ENCODE measurements at places on chromosomes 2 and 18.

DNA sequence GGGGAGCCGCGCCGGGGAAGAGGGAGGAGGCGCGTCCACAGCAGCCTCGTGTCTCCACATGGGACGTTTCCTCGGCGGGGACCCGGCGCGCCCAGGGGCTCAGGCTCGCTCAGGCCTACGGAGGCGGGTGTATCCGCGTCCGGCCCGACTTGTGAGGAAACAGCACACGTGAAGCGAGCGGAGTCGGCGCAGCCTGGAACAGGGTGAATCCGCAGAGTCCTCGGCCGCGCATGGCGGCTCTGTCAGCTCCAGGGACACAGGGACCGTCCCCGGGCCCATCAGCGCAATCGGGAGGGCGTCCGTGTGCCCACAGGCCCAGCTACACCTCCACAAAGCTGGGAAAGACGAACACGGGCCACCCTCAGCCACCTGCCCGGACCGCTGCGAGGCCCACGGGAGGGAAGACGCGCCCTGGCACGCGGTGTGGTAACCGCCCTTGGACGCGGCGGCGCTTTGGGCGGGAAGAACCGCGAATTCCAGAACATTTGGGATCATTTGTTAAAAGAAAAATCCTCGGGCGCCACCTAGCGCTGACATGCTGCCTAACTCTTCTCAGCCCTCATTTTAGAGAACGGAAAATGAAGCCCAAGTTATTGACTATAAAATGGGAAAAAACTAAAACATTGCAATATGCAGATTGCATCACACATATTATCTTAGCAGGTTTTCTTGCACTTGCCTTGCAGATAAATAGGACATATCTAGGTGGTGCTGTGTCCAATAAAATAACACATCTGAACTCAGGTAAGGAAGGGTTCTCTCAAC is 40.4 kb downstream of the TMEM18 start:
- peak; percentile 62 for DNase-seq

GRCh38 chr2:227607941-227608340 is 6.7 kb downstream of the SCYGR3 start:
- peak; percentile 5 for DNase-seq

DNA sequence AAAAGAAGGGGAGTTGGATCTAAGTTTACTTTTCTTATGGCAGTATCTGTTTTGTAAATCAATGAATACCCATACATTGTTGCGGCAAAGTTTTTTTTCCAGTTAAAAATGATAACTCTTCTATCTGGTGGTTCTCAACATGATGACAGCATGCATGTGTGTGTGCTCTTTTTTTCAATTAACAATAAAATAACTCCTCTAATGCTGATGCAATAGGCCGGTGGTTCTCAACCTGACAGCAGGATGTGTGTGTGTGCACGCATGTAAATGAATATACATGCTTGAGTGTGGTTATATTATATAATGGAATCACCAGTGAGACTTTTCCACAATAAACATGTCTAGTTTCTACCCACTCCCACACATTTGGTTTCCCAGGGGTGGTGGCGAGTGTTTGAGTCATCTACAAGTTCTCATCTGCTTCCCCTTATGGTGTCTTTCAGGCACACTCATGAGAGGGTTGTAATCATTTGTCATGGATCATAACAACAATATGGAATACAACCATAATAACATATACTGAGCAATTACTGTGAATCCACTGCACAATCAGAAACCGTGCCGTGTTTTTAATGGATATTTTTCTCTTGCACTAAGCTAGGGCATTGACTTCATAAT is 31.2 kb downstream of the PARD3B start:
- DNase-seq: no peak

GRCh38 chr2:133817680-133818566 is 249.7 kb upstream of the NCKAP5 start:
- DNase-seq: no peak

- DNase-seq: no peak
Measured at GRCh38 chr2:19963386-19963785, 26.5 kb downstream of the WDR35 start.

- DNase-seq: no peak
Measured at GRCh38 chr2:228447266-228447915, 265.9 kb upstream of the SPHKAP start.

DNA sequence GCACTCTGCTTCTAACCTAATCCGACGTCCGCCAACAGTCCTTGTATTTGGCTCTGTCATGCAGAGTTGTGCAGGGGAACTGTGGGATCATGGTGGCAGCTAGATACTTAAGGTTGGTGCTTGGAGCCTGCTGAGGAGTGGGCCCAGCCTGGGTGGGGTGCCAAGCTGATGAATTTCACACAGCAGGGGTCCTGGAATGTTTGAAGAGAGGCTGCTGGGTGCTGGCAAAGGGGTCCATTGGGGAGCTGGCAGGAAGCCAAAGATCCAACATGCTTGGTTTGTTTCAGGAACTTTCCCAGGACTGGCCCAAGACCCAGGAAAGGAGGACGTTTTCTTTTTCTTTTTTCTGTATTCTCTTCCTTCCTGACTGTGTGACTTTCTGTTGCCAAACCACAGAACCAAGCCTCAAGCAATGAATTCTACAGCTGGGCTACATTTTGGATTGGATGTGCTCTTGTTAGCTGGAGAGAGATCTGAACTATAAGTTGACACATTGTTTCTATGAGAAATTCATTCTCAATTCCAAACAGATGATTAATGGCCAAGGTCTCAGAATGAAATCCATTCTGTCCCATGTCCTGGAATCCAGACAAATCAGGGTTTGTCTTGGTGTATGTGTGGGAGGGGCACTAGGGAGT is 49.9 kb downstream of the DHRS9 start:
- peak; percentile 68 for DNase-seq

GRCh38 chr2:133633881-133634409 is 65.7 kb upstream of the NCKAP5 start:
- no peak for DNase-seq

DNA sequence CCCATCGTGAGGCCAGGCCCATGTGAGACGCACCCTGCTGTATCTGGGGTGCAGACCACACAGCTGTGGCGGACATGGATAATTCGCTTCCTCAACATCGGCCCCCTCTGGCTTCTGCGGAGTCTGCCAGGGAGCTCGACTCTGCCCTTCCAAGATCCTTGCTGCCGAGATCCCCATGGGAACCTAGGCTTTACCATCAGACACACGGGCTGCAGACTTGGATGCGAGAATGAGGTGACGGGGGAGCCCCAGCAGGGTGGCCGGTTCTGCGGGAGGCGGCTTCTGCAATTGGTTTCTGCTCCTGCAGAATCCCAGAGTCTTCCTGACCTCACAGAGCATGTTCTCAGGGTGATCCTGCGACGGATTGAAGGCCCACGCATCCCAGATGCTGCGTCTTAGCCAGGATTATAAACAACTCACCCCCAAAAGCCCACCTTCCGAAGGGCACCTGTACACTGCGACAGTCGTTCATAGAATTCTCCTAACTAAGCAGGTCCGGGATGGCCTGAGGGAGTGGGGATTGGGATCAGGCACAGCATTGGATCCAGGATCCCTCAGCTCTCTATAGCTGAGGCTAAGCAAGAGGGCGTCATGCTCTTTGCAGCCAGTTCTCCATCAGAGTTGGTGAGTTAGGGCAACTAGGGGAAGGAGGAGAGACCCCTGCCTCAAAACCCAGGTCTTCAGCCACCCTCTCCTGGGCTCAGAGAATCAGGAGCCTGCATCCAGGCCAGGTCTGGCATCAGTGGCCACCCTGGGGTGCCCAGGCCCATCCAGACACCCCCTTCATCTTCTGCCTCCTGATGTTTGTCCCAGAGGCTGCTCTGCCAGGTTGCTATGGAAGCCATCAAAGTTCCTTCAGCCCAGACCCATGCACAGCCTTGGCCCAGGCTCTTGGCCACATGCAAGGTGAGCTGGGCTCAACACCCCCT is 74.7 kb upstream of the SNTG2 start:
- no peak for DNase-seq

DNA sequence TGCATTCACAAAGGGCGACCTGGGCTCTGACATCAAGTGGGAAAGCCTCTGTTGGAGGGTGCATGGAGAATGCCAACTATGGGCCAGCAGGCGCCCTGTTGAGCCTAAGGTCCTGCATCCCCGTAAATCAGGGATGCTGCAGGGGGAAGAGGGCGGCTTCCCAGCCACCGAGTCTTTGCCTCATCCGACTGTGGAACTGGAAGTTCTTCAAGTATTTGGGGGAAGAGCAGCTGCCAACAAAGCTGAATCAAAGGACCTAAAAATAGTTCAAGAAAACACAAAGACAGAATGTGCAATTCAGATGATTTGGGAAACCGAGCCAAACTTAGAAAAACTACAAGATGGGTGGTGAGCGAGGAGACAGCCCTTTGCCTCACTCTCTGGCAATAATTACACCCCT is 281.1 kb upstream of the MGAT5 start:
- no peak for DNase-seq

GRCh38 chr2:19141234-19142004 is 217.0 kb downstream of the OSR1 start:
- DNase-seq: no peak

GRCh38 chr2:17085546-17086202 is 420.0 kb upstream of the CYRIA start:
- DNase-seq: no peak

GRCh38 chr2:11213090-11213638 is 57.9 kb downstream of the SLC66A3 start:
- no peak for DNase-seq

- DNase-seq: peak; percentile 80
Measured at GRCh38 chr2:1886405-1886992, 142.2 kb upstream of the PXDN start.

DNA sequence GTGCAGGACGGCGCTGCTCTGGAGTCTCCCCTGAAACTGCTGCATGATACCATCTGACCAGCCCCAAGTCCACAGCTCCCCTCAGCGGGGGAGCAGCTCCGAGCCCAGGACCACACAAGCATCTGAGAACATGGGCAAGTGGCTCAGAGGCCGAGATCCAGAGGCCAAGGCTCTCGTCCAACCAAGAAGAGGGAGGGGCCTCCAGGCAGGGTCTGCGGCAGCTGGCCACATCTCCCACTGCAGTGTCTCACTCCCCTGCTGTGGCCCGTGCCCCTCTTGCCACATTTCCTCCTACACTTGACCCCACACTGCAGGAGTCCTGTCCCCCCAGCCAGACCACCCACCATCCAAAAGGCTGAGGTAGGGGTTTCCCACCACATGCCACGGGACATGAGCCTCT is 50.2 kb downstream of the TFCP2L1 start:
- DNase-seq: no peak

DNA sequence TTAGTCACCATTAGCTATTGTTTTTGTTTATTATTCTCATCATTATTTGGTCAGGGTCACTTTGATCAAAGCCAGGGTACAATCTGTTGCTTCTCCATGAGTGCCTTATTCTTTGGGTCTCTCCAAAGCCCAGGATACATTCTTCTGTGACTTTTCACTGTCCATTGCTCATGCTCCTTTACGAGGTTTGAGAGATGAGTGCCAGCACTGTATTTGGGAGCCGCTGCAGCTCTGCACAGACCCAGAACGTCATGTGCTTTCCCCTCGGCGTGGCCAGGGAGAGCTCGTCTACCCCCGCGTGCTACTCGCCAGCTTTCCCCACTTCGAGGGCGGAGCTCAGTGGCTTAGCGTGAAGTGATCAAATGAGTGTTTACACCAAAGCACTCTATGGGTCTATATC is 123.7 kb downstream of the COL6A3 start:
- no peak for DNase-seq

DNA sequence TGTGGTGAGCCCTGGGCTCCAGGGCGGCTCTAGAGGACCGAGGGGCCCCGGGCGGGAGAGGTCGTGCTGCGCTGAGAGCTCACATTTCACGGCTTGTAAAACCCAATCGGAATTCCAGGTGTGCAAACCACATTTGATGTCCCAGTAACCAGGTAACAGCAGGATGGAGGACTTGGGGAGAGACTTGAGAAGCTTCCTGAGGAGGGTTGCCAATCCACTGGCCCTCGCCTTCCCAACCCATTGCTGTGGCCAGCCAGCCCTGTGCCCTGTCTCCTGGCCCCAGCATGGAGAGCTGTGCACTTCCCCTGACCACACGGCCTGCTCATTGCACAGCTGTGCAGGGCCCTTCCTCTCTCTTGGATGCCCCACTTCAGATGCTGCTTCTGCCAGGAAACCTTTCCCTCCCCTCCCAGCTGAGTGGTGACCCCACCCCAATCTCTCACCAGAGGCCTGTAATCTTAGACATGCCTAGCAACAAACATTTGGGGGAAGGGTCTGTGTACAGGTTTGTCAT is 39.6 kb downstream of the ASB1 start:
- DNase-seq: no peak

GRCh38 chr2:238242731-238243495 is 3.1 kb upstream of the HES6 start:
- peak; percentile 35 for DNase-seq

DNA sequence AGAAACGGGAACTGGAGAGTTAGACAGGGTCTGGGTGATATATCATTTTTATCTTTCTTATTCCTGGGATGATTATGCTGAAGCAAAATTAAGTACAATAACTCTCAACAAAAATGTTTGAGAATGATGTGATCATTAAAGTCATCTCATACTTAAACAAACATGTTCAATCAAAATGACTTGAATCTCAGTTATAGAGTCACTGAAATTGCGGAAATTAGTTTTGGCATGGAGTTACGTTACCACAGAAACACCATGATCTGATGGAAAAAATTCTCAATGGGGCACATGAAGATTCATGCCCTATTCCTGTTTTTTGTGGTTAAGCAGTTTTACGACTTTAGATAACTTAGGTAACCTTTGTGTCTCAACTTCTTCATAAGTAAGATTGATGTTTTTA is 757.7 kb downstream of the EPHA4 start:
- DNase-seq: no peak

GRCh38 chr2:230778350-230779063 is 65.9 kb downstream of the CAB39 start:
- no peak for DNase-seq

DNA sequence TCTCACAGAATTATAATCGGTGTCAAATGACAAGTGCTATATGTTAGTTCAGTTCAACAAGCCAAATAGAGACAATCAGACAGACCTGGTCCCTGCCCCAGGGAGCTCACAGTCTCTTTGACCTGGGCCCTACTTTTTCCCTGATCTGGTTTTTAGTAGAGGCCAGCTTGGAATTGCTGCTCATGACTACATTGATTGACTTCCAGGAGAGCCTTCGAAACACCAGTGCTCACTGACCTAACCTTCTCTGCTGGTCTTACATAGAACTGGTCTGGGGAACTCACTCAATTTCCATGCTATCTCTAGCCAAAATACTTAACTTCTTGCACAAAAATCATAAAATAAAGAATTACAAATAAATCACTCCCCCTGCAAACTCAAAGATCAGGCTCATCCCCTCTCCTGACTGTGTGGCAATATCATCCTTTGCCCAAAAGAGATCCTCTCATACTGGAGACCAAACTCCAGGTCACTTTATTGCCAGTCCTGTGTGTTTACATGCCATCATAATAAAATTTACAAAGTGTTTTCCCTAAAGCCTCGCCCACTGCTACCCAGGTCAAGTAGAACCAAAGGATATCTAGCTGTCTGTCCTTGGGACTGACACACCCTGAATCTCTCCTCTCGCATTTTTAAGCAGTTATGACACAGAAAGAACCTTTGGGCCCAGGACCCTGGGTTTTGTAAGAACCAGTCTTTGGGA is 53.2 kb downstream of the PROC start:
- no peak for DNase-seq

GRCh38 chr2:113277474-113278072 is 1.1 kb downstream of the PAX8 start:
- no peak for DNase-seq
